ENCODE measurements at places on chromosomes 2 and 18. TPM values are rescaled to one million over a fixed set of nuclear protein-coding genes. Genes with fewer than 3 reads are reported as not detected.

GRCh38 chr2:226703514-226703913 lies 96.1 kb downstream of the IRS1 start:
- DNase-seq: no peak

Gene MBP
- 20.7 TPM for total RNA-seq

Gene DLX2
- not detected for total RNA-seq

- DNase-seq: no peak
Observed at GRCh38 chr2:64770137-64770780, 116.5 kb upstream of the SERTAD2 start.

Gene REG3G
- total RNA-seq: 46.6 TPM

GRCh38 chr2:120849278-120849677 lies 113.6 kb downstream of the GLI2 start:
- no peak for DNase-seq

All from pancreas (tissue), 10 donors.